H4 (cell line): ENCODE measurements at places on chromosomes 6 and 20.

DNA sequence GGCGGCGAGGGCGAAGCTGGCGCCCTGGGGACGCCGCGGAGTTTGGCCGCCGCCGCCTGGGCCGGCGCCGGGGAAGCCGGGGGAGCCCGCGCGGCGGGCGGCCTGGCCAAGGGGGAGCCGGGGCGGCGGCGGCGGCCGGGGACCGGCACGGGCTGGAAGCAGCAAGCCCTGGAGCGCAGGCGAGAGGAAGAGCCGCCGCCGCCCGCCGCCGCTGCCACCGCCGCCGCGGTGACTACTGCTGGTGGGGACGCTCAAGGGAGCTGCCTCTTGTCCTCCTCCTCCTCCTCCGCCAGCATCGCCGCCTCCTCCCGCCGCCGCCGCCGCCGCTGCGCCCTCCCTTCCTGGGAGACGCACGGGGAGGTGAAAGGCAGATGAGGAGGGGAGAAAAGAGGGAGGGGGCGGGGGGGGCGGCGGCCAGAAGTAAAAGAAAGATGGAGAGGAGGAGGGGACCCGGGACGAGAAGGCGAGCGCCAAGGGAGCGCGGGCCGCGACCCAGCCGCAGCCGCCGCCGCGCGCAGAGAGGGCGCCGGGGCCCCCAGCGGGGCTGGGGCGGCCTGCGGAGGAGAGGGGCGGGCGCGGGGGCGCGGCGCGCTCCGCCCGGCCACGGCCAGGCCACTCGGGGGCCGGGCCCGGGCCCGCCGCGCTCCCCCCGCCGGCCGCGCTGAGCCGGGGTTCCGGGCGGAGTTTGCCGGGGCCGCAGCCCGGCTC lies 846 bp downstream of the PDE10A start:
- DNase-seq = no peak

GRCh38 chr6:159134701-159135364 lies 34.4 kb upstream of the FNDC1 start:
- peak; percentile 45 for DNase-seq

DNA sequence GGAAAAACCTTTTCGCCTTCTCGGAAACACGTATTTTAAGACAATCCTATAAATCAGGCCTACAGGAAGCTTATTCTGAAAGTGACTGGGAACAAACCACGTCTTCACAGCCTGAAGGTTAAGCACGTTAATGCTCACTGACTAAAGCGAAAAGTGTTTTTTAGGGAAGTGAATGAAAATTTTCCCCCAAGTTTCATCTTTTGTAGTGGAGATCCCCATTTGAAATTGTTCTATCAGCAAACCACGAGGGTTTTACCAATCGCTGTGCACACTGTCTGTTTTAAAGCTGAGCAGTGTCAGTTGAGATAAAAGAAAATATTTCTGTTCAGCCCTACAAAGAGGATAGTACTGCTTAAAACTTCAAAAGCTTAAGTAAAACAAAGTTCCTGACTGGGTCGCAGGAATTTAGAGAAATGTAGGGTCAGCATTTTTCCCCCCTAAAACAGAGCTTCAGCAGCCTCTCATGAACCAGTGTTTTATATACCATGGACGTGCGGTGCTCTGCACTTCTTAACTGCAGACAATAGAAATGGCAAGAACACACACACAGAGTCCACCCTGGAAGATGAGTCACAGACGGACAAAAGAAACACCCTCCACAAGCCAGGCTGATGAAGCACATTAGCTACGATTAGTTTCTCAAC lies 34.9 kb downstream of the SLC22A23 start:
- no peak for DNase-seq

DNA sequence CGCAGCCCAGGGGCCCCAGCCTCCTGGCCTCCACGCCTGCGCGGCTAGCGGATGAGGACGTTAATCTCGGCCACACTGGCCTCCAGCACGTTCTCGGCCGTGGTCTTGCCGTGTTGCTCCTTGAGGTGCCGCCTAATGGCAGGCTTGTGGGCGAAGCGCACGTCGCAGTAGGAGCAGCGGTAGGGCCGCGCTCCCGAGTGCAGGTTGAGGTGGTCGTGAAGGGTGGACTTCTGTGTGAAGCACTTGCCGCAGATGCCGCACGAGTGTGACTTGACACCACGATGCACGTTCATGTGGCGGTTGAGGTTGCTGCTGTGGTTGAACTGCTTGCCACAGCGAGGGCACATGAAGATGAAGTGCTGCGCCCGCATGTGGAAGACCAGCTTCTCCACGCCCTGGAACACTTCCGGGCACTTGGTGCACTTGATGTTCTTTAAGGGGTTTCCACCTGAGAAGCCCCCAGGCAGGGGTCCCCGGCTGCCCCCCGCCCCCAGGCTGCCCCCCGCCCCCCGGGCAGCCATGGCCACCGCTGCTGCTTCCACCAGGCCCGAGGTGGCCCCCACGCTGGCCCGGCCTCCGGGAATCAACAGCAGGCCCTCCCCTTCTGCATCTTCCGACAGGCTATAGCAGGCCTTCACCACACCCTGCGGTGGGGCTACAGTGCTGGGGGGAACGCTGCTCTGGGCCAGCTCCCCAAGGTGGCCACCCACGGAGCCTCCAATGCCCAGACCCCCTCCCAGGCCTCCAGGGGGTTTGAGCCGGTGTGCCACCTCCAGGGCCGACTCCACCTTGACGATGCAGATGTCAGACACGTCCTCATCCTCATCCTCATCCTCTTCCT lies 1.8 kb downstream of the ZBTB12 start:
- no peak for DNase-seq

DNA sequence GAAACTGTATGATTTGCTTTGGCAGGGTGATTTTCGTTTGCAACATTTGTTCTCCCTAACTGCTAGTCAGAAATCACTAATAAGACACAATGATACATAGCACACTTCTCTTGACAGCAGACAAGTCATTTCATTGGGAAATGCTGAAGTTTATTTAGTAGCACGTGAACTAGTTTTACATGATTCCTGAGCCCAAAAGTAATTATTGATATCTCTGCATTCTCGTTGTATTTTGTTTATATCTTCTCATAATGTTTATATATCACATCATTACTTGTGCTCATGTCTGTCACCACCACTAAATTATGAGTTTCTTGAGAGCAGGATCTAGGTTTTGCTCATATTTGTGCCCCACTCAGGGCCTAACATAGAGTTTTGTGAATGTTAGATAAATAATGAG lies 151.7 kb downstream of the KIF6 start:
- DNase-seq = no peak

- DNase-seq = no peak
Observed at GRCh38 chr6:138105880-138106664, 1.1 kb downstream of the PERP start.

DNA sequence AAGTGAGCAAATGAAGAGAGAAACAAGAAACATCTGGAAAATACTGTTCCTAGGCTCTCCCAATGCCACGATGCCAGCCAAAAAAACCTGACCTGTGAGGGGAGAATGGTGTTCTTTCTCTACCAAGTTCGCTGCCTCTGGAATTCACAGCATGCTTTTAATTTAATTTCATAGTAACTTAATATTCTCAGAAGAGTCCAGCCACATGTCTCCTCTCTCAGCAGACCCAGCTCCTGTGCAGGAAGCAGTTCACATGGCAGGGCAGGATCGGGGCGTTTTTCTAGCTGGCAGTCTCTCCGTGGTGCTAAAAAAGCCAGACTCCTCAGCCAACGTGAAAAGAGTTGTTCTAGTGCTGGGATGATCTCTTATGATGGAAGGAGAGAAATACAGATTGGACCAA lies 57.5 kb downstream of the BFSP1 start:
- DNase-seq = no peak

- DNase-seq = peak; percentile 42
Observed at GRCh38 chr20:45174434-45175364, at the start of gene PI3. Gene PI3 (plus strand): TSS chr20:45174902. CDS start chr20:45174923, 21 bp downstream.

- peak; percentile 67 for DNase-seq
Observed at GRCh38 chr6:165676435-165677068, 13.5 kb upstream of the PDE10A start.

GRCh38 chr6:75643173-75643572 lies 41.5 kb downstream of the SENP6 start:
- no peak for DNase-seq

- DNase-seq = no peak
Observed at GRCh38 chr6:52491203-52492069, 71.3 kb downstream of the EFHC1 start.

DNA sequence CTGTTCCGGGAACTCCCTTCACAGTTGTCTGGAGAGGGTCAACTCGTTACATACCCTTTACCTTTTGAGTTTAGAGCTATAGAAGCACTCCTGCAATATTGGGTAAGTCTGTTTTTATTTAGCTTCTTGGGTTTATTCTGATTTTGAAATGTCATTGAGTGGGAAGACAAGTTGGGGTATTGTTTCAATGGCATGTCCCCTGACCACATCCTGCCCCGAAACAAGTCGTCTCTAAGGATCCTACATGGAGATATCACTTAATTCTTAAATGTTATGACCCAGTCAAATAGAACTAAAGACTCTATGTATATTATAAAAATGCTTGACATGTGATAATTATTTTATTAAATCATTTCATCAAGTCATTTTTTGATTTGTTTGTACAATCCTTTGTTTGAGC lies 9.6 kb downstream of the MRS2 start:
- no peak for DNase-seq

- DNase-seq = no peak
Observed at GRCh38 chr6:63609231-63609630, 26.4 kb upstream of the PHF3 start.

DNA sequence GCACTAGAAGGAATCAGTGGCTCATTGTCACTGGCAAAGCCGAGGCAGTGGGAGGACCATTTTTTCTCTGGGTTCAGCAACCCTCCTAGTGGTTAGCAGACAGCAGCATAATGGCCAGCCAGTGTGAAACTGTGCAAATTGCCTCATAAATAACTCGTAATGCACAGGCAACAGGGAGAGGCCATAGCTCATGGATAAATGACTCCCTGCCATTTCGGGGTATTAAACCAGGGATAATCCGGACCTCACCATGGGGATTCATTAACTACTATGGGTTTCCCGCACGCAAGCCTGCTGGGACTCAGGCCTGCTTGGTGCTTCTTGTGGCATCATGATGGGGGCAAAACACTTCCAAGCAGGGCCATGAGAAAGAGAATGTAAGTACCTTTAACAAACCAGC lies 158.2 kb upstream of the CHD6 start:
- DNase-seq = no peak

- DNase-seq = peak; percentile 18
Observed at GRCh38 chr6:121142093-121142492, 192.2 kb downstream of the TBC1D32 start.

DNA sequence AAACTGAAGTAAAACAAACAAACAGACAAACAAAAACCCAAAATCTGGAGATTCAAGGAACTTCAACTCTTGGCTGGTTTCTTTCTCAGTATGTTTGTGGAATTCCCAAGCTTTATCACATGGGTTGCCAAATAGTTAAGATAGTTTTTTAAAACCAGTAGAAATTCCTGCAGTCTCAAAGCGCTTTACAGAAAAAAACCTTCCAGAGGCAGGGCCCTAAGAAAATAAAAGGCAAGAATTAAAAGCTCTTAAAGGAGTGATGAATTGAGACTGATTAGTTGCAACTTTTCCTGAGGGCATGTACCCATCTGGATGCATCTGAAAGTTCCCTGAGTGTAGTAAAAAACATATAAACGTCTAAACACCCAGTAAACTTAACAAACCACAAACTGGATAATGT lies 25.9 kb upstream of the PTCHD4 start:
- peak; percentile 72 for DNase-seq

DNA sequence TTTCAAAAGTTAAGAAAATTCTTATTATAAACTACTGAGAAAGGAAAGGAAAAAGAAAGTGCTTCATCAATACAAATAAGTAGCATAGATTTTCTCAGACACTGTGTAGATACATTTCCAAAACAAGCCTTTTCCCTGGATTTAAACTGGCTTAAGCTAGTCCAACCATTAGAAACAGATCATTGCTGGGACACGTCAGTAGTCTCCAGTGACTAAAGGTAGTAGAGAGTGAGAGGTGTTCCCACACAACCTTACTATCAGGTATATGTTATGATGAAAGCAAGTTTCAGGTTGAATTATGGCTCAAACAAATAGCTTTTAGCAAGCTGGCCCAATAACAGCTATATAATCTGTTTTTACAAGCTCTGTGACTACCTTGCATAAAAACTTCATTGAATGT lies 47.3 kb upstream of the SLC2A12 start:
- no peak for DNase-seq

- DNase-seq = no peak
Observed at GRCh38 chr6:157753291-157753690, 69.8 kb upstream of the SNX9 start.

DNA sequence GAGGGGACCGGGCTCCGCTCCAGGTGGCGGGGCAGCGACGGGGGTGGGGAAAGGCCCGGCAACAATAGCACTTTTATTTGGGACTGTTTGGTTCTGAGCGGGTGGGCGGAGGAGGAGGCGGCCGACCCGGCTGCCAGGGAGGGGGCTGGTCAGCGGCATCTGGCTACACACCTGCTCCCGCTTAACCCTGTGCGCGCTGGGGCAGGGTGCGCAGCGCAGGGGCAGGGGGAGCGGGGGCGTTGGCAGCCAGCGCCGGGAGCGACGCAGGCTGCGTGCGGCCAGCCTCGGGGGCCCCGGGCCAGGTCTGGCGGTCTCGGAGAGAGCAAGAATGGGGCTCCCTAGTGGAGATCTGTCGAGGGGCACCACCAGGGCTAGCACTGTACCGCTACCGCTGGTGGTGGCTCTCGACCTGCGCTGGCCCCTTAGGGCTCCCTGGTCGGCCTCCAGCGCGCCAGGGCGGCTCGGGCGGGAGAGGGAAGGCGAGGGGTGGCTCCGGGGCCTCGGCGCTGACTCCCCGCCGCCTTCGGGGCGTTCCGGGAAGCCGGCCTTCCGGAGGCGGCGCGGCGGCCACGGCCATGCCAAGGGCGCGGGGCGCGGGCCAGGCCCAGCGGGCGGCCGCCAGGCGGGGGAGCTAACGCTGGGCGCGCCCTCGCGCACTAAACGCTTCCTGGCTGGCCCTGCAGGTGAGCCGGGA lies 92.4 kb downstream of the NCR2 start:
- no peak for DNase-seq

- no peak for DNase-seq
Observed at GRCh38 chr20:51043811-51044210, 20.9 kb upstream of the KCNG1 start.

DNA sequence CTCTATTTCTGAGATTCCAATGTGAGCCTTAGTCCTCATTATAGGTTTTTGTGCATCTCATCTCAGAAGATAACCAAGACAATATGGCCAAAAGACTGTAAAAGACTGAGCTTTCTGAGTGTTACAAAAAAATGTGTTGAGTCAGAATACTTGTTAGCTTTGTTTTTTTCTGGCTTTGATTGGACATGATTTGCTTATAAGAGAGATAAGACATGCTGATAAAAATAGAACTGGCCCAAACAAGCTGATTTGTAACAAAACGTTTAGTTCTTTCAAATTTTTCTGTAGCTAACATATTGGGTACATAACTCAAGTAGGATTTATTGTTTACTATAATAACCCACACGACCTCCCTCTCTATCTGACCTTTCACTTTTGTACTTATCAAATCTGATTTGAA lies 32.9 kb downstream of the FILIP1 start:
- DNase-seq = no peak

DNA sequence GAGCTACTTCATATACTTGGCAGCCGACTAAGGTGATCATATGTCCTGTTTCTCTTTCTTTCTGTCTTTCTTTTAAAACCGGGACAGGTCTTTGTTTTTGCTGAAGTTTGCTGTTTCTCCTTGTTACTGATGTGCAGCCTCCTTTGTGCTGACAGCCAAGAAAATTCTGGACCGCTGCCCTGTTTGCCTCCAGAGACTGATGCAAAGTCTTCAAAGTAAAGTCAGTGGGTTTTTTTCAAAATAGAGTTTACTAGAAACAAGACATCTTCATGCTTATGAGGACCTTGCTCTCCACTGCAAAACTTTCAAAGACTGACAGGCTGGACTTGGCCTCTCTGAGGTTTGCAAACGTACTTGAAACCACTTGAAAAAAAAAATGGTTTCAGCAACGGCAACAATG lies 510.5 kb upstream of the MAP3K7 start:
- DNase-seq = no peak
